ENCODE measurements at places on chromosomes 4 and X.

GRCh38 chr4:140049849-140050637 is 103.9 kb downstream of the MAML3 start:
- DNase-seq = peak; percentile 16

GRCh38 chrX:74421036-74421739 is at the start of gene SLC16A2:
Gene SLC16A2, plus strand, starts transcription at chrX:74421493. Its CDS starts 145 bp downstream, at chrX:74421638.
- DNase-seq = peak; percentile 64

- DNase-seq = no peak
Measured at GRCh38 chr4:24211856-24212255, 322.0 kb upstream of the PPARGC1A start.

DNA sequence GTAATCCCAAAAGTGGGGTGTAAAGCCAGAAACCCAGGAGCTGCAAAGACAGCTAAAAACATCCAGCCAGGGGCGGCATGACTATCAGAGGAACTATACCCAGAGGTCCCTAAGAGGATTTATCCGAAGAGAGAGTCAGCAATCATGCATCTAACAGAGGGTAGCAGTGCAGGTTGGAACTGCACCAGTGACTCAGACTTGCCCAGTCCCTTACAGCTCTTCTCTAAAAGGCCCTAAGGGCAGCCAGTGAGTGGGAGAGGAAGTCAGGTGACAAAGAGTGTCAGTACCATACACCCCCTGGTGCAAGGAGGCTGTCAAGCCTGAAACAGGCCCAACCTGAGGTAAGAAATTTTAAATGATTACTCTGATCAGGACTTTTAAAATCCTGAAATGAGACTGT is 88.1 kb downstream of the CAMK2D start:
- DNase-seq = no peak

DNA sequence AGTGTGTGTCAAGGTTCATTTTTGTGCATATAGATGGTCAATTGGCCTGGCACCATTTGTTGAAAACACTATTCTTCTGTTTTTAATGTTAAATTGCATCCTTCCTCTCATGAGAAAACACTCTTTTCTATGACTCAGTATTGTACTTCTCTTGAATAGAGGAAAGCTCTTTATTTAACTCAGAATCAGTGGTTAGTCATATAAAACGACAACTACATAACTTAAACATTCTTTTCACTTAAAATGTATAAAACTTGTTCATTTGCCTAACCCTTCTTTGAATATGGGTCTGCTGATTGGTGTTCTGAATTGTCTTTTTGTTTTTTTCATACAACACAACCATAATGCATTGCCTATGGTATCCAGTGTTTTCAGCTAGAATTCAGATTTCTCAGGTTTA is 17.2 kb upstream of the MRPL1 start:
- DNase-seq = no peak

DNA sequence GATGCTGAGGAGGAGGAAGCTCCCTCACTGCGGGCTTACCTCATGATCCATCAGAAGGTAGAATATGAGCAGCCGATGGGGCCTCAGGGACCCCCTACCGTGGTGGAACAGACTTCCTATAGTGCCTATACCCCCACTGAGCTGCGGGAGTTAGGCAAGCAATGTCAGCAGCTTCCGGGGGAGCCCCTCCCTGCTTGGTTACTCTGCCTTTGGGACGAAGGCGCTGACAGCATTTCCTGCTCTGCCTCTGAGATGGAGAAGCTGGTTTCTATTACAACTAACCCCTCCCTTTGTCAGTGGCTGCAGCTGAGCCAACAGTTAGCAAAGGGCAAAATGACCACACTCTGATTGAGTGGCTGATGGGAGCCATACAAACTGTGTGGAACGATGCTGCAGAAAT is 430.7 kb downstream of the IDS start:
- DNase-seq = peak; percentile 47

GRCh38 chr4:141719585-141719984 is 83.2 kb downstream of the IL15 start:
- no peak for DNase-seq

DNA sequence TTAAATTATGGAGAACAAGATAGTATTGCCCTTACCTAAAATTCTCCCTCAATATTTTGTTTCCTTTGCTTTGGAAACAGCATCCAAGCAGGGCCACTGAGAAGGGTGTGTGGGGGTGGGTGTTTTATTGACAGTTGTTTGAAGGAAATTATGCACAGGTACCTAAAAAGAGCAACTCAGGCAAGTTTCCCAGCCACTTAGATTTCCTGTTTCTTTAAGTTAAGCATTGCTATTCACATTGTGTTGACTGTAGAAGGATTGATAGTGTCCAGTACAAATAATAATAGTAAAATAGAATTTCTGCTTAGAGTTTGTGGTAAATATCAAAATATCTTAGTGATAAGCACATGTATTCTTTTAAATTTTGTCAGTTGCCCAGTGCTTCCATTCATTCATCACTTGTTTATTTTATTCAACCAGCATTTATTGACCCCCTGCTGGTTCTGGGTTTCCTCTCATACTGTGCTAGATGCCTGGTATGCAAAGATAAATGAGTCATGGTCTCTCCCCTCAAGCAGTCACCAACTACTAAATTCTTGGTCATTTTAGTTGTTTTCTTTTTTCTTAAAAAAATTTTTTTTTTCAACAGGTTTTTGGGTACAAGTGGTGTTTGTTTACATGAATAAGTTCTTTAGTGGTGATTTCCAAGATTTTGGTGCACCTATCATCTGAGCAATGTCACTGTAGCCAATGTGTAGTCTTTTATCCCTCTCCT is 50.0 kb downstream of the GALNT7 start:
- DNase-seq = no peak

- DNase-seq = no peak
Measured at GRCh38 chr4:87038837-87039615, 104.2 kb downstream of the AFF1 start.

- DNase-seq = no peak
Measured at GRCh38 chrX:19863857-19864223, 23.6 kb downstream of the SH3KBP1 start.

GRCh38 chr4:184215709-184216328 is 1.9 kb downstream of the ENPP6 start:
- DNase-seq = no peak

GRCh38 chrX:155592981-155593380 is 19.8 kb downstream of the TMLHE start:
- no peak for DNase-seq

DNA sequence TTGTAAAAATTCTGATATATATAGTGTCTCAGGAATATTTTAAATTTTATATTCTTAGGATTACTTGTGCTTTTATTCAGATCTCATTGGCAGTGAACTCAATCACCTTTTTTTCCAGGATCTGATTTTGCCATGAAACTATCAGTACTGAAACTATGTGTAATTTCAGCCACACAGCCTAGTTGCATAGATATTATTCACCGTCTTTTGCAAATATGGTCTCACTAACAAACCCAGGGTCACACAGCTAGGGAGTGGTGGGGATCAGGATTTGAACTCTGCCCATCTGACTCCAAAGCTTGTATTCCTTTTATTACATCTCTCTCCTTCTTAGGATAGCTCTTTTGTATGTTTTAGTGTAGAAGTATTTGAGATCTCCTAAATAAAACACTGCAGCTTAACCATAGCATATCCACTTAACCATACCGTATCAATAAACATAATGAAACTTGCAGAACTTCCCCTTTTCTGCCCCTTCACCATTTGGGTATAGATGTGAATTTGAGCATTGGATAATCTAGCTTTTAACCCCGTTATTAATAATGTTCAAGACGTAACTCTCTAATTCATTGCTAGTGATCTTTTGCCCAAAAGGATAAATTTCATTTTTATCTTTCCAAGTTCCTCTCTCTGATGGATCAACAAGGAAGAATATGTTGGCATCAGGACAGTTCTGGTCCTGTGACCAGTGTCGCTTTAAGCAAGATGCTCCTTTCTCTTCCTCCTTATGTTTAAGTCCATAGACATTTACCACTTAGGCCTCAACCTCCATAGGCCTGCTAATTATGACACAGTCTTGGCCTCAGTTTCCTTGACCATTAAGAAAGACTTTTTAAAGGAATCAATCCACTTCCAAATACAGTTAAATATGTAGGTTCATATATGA is 74.6 kb downstream of the RAPGEF2 start:
- DNase-seq = no peak

GRCh38 chr4:147136751-147137150 is 191.1 kb upstream of the TTC29 start:
- DNase-seq = no peak

DNA sequence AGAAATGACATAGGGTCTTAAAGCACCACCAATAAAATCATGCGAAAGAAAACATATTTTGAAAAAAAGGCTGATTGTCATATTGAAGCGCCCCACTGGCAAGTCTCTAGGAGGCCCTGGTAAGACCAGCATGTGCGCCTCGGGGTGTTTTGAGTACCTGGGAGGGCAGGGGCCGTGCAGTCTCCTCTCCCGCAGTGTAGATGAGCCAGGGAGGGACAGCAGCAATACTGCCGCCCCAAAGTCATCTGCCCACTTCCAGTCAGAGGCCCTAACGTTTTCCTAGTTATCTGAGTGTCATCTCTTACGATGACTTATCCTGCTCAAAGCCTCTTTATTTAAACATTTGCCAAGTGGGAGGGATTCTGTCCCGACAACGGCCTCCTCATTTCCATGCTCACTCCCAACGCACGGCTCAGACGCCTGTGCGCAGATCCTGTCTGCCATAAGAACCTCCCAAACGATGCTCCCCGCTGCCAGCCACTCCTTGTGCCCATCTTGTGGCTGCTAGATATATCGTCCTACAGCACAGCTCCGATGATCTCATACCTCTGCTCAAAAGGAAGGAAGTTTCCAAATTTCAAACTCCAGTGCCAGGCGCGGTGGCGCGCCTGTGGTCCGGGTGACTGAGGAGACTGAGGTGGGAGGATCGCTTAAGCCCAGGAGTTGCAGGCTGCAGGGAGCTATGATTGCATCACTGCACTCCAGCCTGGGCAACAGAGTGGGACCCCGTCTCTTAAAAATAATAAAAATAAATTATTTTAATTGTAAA is 17.2 kb upstream of the SCRG1 start:
- DNase-seq = no peak

DNA sequence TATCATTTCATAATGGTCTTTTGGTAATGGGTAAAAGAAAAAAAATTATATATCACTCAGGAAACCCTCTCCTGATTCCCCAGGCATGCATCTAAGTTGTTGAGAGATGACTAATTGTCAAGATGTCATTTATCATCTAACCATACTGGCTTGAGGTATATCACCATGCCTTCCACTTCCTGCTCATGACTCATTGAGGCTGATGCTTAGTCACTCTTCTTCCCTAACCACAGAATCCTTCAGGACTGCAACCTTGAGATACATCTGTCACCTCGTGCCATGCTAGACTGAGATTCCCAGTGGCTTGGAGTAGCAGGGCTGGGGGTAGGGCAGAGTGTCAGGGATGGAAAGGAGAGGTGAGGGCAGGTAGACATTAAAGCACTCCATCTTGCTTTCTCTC is 782.5 kb upstream of the INTU start:
- no peak for DNase-seq

- no peak for DNase-seq
Measured at GRCh38 chrX:120205816-120206753, 44.5 kb upstream of the ZBTB33 start.

- no peak for DNase-seq
Measured at GRCh38 chr4:185068837-185069236, 50.5 kb downstream of the HELT start.
